ENCODE measurements at places on chromosomes 2 and 18.

- DNase-seq = no peak
These were observed 468.4 kb downstream of the SUCLG1 start for GRCh38 chr2:83990636-83991035.

- DNase-seq = no peak
These were observed 4.6 kb downstream of the TMEM163 start for GRCh38 chr2:134714228-134714627.

GRCh38 chr2:109279243-109279860 is 150.3 kb downstream of the SH3RF3 start:
- no peak for DNase-seq

- no peak for DNase-seq
These were observed 57.5 kb downstream of the CXCR4 start for GRCh38 chr2:136060416-136060815.

DNA sequence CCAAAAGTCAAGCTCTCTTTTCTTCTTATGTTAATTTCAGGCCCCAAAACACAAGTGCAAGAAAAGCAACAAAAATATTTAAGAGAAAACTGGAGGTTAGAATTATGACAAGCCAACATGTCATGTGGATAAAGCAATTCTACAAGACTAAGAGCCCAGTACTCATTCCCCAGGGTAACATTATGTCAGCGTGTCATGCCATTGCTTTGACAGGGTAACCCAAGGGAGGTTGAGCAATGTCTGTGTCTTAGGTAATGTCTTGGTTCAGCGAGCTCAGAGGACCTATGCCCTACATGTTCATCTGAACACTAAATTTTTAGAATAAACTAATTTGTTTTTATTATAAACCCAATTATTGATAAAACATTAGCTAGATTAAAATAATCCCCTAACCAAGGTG is 173.2 kb upstream of the ZNF804A start:
- no peak for DNase-seq

DNA sequence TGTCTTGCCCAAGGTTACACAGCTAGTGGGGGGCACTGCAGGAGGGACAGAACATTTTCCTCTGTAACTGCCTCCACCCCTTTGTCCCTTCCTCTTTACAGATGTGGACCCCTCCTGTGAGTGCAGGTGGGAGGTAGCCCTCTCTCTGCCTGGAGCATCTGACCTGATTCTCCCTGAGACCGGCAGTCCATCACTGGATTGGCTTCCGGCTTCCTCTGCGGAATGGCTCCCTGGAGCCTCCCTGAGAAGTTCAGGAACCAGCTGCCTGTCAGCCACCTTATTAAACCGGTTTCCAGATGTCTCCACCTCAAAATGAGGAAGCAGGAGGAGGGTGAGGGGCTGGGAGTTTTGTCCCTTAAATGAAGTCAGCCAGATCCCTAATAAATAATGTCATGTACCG is 67.3 kb upstream of the TNP1 start:
- DNase-seq = no peak

DNA sequence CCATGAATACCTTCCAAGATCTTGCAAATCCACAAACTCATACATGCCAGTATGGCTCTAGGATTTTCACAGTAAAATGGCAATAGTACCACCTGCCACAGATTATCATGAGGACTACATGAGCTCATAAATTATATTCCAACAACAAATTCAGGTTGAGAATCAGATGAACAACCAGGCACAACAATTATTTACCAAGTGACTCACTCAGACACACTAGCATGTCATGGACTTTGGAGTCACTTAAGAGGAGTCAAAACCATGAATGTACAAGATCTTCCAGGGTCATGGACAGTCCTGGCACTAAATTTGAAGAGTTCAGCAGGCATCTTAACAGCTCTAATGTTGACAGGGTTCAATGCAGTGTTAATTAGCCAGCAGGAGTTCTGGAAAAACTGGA is 34.4 kb upstream of the BZW1 start:
- no peak for DNase-seq

DNA sequence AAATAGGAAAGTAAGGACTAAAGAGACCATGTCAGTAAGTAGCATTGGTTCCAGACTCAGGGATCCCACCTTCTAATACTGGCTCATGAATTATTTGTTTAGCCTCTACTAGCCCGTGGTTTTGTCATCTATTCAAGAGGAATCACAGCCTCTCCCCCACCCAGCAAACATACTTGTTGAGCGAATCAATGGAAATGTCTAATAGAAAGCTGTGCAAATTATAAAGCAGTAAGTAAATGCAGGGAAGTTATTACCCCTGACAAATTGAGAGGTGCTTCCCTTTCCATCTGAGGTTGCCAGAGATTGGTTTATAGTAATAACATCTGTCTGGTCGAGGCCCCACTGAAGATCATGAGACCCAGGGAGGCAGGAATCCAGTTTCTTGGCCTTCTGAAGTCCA is 219.3 kb upstream of the OSR1 start:
- no peak for DNase-seq

DNA sequence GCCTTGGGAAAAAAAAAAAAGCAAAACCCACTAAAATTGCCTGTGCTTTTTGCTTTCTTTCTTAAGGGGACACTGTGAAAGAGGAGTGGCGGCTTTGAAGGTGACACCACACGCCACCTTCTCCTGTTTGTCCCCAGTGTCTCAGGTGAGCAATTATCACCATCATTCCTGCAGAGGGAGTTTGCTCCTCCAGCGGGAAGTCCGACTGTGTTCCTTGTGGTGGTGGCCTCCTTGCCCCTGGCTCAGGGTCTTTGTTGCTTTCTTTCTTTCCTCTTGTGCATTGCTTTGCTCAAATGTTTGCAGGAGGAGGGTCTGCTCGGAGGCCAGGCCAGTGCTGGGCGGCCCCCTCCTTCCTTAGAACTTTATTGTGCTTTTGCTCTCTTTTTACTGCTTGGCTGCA is 164.3 kb upstream of the CXCR4 start:
- no peak for DNase-seq

DNA sequence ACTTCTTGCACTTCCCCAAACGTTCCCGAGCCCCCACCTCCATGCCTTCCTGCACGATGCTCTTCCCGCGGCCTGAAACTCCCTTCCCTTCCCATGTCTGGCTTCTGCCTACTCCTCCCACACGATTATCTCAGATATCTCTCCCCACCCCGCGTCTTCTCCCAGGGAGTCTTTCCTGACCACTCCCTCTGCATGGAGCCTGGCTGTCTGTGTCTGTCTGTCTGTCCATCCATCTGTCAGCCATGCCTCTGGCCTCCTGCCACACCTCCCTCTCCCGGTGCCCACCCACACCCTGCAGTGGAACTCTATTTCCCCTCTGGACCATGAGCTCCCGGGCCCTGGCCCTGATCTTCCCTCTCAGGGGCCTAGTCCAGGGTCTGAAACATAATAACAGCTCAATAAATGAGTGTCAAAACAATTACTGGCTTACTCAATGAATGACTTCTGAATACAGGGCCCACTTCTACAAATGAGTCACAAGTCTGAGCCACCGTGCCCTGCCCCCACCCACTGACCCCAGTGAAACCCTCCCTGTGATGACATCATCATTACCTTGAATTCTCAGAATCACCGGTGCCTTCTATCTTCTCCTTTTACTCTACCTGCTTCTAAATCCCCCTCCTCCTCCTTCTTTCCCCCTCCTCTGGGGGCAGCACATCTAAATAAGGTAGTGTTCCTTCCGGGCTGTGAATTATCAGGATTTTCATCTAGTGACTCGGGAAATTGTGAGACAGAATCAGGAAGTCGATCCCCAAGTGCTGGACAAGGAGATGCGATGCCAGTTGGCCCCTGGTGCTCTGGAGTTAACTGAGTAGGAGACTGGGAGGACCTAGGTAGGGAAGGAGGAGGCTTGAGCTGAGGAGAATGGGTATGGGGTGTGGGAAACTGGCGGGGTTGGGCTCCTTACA is 46.1 kb upstream of the PLB1 start:
- DNase-seq = no peak

DNA sequence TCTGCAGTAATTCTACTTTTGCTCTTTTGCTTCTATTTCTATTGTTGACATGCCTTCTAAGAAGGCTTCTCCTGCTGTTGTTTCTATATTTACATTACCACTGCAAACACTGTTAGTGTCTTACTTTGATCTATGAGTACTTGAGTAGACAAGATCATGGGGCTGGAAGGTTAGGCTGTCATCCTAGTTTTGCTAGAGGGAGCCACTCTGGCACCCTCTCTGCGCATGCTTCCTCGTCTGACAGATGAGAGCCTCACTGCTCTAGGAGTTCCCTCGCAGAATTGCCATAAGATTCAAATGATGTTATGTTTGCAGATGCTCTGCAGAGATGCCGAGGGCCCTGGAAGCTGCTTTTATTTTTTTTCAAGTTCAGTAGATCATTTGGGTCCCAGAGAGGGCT is 185.6 kb downstream of the RNF144A start:
- no peak for DNase-seq

DNA sequence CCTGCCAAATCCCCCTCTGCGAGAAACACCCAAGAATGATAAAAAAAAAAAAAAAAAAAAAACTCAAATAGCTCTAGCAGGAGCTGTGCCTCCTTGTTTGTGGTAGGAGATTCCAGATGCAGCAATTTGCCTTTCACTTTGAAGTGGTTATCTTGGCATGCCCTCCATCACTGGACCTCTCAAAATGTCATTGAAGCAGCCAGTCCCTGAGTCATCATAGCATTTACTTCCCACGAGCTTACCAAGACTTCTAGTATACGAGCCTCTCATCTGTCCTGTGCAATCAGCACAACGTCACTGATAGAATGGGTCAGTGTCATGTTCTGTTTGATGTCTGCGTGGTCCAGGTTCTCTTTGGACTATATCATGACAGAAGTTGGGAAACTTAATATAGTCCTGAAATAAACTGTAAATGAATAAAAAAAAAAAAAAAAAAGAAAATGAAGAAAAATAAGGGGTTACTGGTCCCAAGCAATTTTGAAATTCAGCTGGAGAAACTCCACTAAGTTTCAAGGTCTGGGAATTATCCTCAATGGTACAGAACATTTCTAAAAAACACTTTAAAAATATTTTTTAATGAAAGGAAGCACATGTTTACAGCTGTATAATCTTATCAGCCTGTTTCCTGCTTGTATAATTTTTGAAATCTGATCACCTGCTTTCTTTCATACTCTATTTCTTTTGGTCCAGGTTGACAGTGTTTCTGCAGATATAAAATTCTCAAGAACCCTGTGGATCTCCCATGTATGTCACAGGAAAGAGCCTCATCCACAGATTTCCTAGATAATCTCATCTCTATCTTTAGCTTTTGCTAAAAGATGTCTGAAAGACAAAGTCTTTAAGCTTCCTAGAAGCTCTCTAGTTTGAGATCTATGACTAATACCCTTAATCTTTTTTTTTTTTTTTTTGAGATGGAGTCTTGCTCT is 74.1 kb upstream of the EHBP1 start:
- no peak for DNase-seq

GRCh38 chr2:99032786-99033185 is 96.8 kb upstream of the CRACDL start:
- no peak for DNase-seq

DNA sequence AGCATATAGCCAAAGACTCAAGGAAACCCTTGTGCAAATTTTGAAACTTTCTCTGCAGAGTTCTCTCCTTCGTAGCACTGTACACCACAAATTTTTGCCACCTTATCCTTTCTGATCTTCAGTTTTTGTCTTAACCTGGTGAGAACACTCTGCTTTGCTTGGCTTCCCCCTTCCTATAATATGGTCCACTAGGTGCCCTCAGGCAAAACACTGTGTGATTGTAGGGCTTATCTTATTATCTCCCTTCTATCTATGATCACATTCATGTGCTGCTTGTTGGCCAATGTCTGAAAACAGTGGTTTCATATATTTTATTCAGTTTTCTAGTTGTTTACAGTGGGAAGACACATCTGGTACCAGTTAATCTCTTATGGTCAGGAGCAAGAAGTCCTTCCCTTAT is 111.1 kb downstream of the MTX2 start:
- no peak for DNase-seq

- DNase-seq = no peak
These were observed 54.9 kb downstream of the NYAP2 start for GRCh38 chr2:225454412-225454811.

DNA sequence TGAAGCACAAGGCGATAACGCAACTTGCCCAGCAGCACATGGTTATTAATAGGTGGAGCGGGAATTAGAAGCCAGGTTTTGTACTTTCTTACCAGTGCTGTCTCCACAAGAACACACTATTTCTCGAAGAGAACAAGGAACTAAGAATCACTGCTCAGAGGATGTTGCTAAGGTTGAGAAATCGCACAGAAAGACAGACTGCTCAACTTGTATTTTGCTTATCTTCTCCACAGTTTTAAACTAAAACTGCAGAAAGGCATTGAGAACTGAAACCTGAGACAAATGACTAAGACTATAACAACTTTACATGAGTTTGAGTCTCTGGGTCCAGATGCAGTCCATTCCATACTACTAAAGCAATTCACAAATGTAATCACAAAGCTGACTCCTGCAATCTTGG is 6.2 kb downstream of the PRKD3 start:
- no peak for DNase-seq

DNA sequence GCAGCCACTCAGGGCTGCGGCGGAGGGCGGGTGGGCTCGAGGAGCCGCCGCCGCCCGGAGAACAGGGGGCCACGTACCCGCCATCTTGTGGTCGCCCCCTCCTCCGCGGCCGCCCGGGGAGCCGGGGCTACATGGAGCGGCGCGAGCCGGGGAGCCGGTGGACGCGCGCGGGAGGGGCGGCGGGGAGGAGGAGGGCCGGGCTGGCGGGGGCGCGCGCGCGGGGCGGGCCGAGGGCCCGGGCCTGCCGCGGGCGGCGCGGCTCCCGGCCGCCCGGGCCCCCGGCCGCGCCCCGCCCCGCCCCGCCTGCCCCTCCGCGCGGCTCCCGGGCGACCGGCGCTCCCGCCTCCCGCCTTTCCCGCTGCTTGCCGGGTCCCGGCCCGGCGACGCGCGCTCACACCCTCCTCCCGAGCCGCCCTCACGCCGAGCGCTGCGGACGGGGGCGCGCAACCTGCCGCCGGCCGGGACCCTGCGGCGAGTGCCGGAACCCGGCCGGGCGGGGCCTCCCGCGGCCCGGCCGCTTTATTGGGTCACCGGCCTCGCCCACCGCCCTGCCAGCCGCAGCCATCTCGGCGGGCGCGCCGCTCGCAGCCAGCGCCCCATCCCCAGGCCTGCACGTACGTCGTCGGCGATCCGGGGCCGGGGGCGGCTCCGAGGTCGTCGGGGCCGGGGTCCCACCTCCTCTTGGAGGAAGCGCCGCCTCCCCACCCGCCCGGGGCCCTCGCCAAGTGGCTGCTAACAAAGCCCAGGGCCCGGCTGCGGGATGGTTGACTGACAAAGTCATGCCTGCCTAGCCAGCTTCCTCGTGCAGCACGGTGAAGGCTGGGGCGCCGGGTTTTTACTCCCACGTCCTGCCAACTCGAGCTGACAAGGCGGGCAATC is at the start of gene PPP4R1:
Gene PPP4R1, minus strand, starts transcription at position 159 of the 879 bp plus-strand sequence. Its CDS starts 75 bp downstream, at position 84.
- peak; percentile 55 for DNase-seq

- DNase-seq = no peak
These were observed 278.1 kb downstream of the LRATD1 start for GRCh38 chr2:14910654-14911053.

DNA sequence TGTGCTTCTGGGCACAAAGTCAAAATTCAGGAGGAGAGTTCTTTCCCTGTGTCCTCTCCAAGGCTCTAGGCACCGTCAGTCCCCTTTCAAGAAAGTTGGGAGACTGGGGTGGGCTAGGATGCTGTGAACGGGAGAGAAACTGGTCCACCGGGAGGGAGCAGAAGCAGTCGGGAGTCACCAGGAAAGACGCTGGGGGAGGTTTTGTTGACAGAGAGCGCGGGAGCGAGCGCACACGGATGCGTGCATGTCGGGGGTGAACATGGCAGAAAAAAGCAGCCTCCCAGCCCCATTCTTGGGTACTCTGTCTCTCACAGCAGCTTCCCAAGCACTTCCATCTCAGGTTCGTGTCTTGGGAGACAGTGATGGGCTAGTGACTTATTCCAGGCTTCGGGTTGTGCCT is 97.1 kb upstream of the PXDN start:
- DNase-seq = no peak

GRCh38 chr2:232043966-232044365 is 82.5 kb downstream of the DIS3L2 start:
- DNase-seq = no peak
